Activated T-helper 1 cell treated with Interleukin-2 at 50 U/mL for 16 hours (primary cell): ENCODE measurements at places on chromosomes 5 and 9.

GRCh38 chr5:44821164-44821563, 12.4 kb downstream of the MRPS30 start:
- DNase-seq: no peak

DNA sequence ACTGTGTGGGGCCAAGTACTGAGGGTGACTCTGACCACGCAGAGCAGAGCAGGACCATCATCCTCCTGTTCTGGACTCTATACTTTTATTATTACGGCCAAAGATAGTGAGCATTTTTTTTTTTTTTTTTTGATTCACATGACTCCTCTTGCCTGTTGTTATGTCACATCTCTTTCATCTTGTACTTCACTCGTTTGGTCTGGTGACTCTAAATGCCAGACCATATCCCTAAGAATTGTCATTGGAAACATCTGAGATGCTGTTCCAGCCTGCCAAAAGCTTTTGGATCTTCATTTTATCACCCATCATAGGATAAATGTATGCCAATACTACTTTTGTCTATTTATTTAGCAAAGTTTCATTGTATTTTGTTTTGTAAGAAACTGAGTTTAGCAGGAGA, 168.2 kb upstream of the RAI14 start:
- DNase-seq: no peak

DNA sequence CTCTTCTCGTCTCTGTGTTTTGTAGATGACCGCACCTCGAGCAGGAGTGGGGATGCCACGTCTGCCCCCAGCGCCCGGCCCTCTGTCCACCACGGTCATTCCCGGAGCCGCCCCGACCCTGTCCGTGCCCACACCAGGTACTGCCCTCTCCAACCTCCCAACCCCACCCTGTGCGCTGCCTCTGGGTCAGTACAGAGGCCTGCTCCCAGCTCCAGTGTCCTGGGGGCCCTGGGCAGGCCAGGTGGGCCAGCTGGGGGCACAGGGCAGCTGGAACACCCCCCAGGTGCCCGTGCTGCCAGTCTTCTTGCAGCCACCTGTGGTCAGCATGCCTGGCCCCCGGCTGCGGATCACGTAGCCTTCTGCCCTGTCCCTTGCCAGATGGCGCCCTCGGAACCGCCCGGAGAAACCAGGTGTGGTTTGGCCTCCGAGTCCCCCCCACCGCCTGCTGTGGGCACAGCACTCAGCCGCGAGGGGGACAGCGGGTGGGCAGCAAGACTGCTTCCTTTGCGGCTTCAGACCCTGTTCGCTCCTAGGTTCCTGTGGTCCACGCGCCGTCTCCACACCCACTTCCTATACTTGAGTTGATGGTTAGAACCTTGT, 133.7 kb downstream of the WNK2 start:
- no peak for DNase-seq

DNA sequence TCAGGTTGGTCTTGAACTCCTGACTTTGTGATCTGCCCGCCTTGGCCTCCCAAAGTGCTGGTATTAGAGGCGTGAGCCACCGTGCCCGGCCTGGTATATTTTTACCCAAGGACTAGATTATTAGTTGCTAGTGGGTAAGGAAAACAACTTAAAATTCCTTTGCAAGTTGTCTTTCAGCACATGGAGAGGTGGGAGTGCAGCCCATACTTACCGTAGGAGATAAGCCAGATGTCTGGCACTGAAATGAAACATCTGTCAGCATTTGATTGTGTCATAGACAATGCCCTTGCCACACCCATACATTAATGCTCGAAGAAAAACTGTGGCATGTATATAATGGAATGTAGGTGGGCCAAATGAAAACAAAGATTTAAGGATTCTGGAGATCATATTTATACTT, 36.6 kb upstream of the ANKH start:
- DNase-seq: no peak

- DNase-seq: no peak
Observed at GRCh38 chr9:86978922-86979474, 31.7 kb upstream of the GAS1 start.

DNA sequence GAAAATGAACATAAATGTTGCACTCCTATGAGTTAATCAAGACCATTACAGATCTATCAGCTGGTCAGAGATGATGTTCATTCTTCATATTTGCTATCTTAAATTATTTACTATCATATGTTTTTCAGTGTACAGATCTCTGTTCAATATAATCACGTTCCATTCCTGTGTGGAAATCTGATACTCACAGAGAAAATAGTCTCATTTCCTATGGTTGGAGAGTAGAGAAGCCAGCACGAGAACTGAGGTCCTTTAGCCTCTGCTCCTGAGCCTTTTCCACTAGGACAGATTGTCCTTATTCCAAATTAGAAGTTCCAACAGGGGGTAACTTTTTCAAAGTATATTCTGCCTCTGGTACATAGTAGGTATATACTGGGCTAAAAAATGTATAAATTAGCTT, 29.2 kb downstream of the UGCG start:
- DNase-seq: no peak

GRCh38 chr5:100760688-100761087, 142.4 kb downstream of the ST8SIA4 start:
- no peak for DNase-seq

DNA sequence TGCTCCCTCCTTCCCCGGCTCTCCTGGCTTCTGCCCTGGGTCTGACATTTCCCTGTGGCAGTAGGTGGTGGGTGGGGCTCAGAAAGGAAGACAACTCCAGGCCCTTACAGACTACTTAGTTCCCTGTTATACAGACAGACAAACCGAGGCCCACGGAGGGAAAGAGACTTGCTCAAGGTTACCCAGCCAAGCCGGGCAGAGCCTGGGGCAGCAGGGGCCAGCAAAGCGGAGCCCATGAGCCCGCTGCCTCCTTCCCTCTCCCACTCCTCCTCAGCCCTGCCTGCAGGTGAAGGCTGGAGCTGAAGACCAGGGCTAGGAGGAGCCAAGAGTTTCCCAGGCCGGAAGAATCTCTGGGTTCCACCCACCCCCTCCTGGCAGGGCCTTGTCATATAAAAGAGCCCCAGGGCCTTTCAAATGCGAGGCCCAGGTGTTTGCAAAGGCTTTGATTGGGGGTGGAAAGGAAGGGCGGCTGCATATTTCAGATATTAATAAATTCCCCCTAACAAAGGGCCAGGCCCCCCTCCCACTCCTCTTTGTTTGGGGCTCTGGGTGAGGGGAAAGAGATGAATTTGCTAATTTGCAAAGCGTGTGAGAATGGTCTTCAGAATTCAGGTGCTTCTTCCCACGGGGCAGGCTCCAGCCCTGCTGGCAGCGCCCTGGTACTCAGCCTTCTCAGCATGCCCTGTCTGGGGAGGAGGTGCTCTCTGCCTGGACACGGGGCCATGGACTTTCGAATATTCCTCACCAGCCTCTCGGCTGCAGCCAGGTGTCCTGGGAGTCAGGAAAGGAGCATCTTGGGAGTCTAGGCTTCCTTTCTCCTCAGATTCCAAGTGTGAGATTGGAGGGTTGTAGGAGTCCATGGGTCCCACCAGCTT, 21.5 kb downstream of the SLC6A7 start:
- no peak for DNase-seq

DNA sequence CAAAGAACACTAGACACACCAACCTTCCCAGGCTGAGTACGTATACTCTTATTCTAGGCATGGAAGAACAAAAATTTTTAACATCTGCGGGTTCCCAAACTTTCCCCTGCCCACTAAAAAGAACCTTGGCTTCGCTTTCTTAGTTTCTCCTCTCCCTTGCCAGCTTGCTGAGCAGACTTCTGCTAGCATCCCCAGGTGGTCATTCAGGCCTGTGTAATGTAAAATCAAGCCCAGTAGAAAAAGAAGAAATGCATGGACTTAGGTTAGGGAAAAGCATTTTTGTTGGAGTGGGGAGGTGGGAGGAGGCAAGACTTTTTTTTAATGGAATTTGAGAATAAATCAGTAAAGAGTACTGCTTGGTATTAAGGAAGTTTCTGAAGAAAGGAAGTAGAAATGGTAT, 331.0 kb upstream of the TLE4 start:
- DNase-seq: no peak
